ENCODE measurements at places on chromosomes 6 and 20.
A peak's percentile ranks its signal among the peaks of the same experiment; 100 is the strongest.

- DNase-seq: no peak
Observed at GRCh38 chr6:163643866-163644265, 229.3 kb downstream of the QKI start.

GRCh38 chr6:15399641-15400470 is 154.0 kb downstream of the JARID2 start:
- DNase-seq: peak; percentile 50

- DNase-seq: no peak
Observed at GRCh38 chr20:46631212-46631869, 19.9 kb downstream of the SLC13A3 start.

GRCh38 chr6:147711476-147711875 is 203.0 kb downstream of the SAMD5 start:
- DNase-seq: no peak

DNA sequence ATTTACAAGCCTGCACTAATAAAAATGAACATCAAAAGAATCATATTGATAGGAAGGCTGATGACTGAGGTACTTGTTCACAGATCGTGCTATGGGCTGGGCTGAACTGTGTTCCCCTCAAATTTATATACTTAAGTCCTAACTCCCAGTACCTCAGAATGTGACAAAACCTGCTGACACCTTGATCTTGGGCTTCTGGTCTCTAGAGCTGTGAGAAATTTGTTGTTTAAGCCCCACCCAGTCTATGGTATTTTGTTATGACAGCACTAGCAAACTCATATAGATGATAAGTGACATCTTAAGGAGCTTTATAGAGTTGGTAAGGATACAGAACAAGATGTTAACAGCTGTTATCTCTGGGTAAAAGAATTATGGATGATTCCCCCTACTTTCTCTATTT is 13.8 kb downstream of the UBE2V1 start:
- DNase-seq: no peak

- DNase-seq: no peak
Observed at GRCh38 chr6:112416866-112417265, 69.7 kb downstream of the RFPL4B start.

- no peak for DNase-seq
Observed at GRCh38 chr20:40192081-40192480, 497.0 kb downstream of the MAFB start.

- DNase-seq: no peak
Observed at GRCh38 chr6:42512579-42512978, 51.2 kb upstream of the UBR2 start.

DNA sequence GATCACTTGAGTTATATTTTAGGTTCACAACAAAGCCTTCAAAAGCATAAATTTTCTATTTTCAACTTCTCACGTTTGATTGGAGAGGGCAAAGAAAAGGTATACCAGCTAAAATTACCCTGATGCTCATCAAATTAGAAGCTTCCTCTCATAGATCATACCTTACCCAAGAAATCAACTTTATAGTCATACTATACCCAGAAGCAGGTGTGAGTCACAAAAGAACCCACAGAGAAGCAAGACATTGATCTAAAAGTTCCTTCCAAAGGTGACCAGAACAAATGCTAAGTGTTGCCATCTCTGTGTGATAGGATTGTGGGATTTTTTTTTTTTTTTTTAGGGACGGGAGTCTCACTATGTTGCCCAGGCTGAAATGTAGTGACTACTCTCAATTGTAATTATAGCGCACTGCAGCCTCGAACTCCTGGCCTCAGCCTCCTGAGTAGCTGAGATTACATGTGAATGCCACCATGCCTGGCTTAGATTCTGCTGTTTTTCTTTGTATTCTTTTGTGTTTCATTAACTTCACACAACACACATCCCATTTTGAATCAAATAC is 3.3 kb downstream of the EIF2S2 start:
- no peak for DNase-seq

- DNase-seq: no peak
Observed at GRCh38 chr6:23308166-23308565, 738.8 kb downstream of the HDGFL1 start.

DNA sequence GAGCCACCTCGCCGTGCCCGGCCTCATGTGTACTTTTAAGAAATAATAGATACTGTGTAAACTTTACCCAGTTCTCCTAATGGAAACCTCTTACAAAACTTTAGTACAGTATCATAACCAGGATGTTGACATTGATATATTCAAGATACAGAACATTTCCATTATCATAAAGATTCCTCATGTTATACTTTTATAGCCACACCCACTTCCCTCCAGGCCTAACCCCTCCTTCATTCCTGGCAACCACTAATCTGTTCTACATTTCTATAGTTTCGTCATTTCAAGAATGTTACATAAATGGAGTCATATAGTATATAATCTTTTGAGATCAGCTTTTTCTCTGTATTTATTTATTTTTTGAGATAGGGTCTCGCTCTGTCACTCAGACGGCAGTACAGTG is 52.6 kb upstream of the SALL4 start:
- no peak for DNase-seq

GRCh38 chr20:35240083-35240810 is 13.8 kb downstream of the MMP24 start:
- no peak for DNase-seq

- no peak for DNase-seq
Observed at GRCh38 chr20:23021951-23022350, 13.2 kb upstream of the SSTR4 start.

- no peak for DNase-seq
Observed at GRCh38 chr6:145506136-145506535, 229.2 kb downstream of the EPM2A start.

DNA sequence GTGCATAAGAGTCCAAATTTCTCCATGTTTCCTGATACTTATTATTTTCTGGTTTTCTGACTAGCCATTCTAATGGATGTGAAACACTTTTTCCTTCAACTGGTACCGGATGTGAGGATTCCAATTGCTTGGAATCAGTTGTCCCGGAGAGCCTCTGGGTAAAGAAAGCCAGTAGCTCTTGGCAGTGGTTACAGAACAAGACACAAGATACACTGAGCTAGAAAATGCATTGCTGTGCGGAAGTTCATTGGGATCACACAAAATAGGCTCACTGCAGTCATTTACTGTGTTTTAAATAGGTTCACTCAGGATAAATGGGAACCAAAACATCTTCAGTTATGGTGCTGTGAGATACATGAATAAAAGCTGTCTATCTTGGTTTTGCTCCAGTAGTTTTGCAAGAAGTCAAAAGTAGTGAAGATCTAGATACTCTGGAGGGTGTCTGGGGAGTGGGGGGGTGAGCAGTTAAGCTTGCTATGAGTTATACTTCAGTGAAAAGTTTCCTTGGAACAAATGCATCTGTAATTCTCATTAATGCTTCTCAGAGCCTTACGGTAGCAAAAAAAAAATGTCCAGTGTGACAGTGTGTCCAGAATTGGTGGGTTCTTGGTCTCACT is 54.4 kb upstream of the RNF182 start:
- no peak for DNase-seq

GRCh38 chr20:23643659-23644058 is 5.9 kb upstream of the CST3 start:
- DNase-seq: no peak

DNA sequence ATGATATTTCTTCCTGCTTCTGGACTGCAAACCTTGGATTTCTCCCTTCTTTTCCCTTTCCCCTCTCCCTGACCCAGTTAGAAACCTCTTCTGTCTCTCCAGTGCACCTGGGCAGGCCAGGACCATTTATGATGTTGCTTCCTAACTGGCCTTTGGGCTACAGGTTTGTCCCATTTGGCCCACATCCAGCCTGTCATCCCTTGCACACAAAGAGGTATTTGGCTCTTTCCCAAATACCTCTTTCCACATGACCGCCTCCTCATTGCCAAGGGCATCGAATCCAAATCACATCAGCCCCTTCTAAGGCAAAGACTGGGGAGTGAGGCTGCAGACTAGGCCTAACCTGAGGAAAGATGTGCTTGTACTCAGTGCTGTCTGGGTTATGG is 13.6 kb downstream of the FGD2 start:
- DNase-seq: peak; percentile 78

DNA sequence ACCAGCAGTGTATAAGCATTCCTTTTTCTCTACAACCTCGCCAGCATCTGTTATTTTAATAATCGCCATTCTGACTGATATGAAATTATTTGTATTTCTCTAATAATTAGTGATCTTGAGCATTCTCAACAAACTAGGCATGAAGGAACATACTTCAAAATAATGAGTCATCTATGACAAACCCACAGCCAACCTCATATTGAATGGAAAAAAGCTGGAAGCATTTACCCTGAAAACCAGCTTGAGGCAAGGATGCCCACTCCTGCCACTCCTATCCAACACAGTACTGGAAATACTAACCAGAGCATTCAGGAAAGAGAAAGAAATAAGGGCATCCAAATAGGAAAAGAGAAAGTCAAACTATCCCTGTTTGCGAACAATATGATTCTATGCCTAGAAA is 390.6 kb upstream of the ID4 start:
- no peak for DNase-seq

GRCh38 chr6:18368277-18369105 is 18.7 kb upstream of the RNF144B start:
- DNase-seq: no peak

DNA sequence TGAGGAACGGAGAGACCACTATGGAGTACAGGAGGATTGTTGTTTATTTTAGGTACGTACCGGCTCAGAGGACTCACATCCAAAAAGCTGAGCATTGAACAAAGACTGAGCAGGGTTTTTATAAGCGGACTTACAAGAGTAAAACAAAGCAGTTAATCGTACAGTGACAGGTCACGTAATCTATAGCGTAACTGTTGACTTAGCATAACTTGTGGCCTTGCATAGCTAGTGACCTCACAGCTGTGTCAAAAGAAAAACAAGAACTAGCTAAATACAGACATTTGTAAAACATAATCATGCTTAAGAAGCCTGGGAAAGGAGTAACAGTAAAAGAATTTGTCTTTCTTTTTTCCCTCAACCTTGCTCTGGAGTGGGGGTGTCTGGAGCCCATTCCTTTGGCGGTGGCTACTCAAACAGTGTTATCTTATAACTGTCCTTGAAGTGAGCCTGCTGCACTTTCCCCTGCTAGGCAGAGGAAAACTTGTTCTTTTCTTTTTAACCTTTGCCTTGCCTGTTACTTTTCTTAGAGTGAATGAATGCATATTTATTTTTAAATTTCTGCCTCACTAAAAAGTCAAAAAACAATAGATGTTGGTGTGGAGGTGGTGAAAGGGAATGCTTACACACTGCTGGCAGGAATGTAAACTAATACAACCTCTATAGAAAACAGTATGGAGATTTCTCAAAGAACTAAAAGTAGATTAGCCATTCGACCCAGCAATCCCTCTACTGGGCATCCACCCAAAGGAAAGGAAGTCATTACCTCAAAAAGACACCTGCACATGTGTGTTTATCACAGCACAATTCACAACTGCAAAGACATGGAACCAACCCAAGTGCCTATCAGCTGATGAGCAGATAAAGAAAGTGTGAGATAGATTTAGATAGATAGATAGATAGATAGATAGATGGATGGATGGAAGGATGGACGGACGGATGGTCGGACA is 109.0 kb downstream of the TAF4 start:
- DNase-seq: no peak

DNA sequence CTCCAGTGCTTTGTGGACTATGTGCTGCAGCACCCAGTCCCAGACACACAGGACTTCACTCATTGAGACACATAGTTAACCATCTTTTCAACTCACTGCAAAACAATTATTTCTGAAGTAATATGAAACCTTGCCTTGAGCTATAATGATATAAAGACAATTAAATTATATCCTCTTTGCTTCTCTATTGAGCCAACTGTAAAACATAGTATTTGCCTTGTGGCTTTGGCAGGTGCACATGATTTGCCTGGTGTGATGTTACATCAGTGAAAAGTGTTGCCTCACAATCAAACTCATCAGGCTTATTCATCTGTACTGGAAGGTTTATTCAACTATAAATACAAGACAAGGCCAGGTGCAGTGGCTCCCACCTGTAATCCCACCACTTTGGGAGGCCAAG is 80.6 kb downstream of the NCOA7 start:
- peak; percentile 87 for DNase-seq

GRCh38 chr6:14129575-14129974 is 12.0 kb downstream of the CD83 start:
- peak; percentile 44 for DNase-seq

- no peak for DNase-seq
Observed at GRCh38 chr20:37538003-37538402, 10.3 kb upstream of the BLCAP start.

DNA sequence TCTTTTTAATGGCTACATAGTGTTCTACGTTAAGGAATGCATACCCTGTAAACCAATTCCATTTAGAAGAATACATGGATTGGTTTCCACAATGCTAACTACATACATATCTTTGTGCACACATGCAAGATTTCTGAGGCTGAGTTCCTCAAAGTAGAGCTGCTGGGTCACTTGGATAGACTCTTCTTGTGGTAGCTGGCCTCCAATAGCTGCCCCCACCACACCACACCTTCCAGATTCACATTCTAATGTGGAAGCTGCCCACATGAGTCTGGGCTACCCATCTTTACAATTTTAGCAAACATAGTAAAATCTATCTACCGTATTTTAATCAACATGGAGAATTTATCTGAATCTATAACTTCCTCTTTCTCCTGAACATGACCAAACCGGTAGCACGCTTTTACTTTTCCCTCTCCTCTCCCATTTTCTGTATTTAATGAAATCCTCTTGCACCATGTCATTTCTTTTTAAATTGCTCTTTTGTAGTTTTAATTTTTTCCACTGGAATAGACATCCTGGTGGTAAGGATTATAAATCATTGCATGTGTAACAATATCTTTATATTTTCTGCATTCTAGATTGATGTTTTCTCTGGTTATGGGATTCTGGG is 74.7 kb upstream of the CITED2 start:
- DNase-seq: no peak

- no peak for DNase-seq
Observed at GRCh38 chr20:52003415-52003814, 188.2 kb downstream of the ZFP64 start.

DNA sequence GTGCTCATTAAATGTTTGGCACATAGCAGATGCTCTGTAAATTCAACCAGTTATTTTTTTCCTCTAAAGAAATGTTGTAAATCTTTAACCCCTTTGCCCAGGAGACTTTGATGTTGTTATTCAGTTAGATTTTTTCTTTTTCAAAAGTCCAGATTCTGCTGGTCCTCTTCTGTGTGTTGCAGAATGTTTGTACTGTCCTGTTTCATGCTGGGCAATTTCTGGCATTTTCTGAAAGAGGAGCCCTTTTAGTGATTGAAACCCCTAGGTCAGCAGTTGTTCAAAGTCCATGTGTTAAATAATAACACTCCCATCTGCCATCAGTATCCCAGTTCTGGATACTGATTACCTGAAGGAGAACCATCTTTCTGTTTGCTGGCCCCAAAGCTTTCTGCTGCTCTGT is 1.3 kb upstream of the SLC17A1 start:
- DNase-seq: no peak

- DNase-seq: no peak
Observed at GRCh38 chr6:94272327-94272726, 853.0 kb upstream of the EPHA7 start.

- no peak for DNase-seq
Observed at GRCh38 chr20:38094373-38094891, 60.9 kb downstream of the RPRD1B start.

All from NCI-H2081 (cell line).